ENCODE measurements at places on chromosomes 4 and X. TPM values are rescaled to one million over a fixed set of nuclear protein-coding genes. Genes with fewer than 3 reads are reported as not detected.

The TENM3 gene
- 4.6 TPM for total RNA-seq

The GNL3L gene
- total RNA-seq: 35.4 TPM

The UGT2A3 gene
- under 0.01 TPM for total RNA-seq

The CAMK2D gene
- total RNA-seq: 57.7 TPM

- H3K27me3 ChIP-seq: no peaks in the 10 kb centered on the region
- peaks cover 6% of the 10 kb centered on the region for H3K36me3 ChIP-seq
- DNase-seq: no peak
Observed at GRCh38 chr4:108037884-108038283, 48.2 kb downstream of the HADH start.

DNA sequence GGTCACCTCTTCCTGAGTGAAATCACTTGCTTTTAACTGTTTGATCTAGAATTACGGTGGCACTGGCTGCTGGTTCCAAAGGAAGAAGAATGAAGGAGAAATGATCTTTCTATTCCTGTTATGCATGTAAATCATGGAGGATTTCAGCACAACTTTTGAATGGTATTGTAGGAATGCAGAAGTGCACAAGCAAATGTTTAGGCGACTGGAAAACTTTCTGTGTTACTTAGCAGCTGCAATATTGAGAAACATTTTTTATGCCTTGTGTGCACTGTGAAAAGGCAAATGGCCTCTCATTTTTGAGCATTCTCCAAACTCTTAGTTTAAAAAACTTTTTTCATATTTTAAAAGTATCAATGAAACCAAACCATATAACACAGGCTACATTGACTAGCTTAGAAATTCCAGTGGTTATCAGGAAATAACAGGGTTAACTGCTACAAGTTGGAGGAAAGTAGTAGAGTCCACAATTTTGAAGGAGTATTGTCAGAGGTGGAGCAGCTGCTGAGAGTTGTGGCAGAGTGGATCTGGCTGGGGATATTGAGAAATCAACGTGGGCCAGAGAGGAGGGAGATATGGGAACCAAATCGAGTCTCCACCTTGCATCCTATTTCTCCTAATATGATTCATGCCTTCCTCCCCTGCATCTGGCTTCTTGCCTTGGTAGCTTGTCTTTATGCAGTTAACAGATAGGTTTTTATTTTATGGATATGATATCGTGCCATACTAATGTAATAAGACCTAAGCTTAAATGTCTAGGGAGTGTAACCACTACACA, 32.0 kb upstream of the FHL1 start:
- no peaks in the 10 kb centered on the region for H3K4me1 ChIP-seq
- no peak for DNase-seq

DNA sequence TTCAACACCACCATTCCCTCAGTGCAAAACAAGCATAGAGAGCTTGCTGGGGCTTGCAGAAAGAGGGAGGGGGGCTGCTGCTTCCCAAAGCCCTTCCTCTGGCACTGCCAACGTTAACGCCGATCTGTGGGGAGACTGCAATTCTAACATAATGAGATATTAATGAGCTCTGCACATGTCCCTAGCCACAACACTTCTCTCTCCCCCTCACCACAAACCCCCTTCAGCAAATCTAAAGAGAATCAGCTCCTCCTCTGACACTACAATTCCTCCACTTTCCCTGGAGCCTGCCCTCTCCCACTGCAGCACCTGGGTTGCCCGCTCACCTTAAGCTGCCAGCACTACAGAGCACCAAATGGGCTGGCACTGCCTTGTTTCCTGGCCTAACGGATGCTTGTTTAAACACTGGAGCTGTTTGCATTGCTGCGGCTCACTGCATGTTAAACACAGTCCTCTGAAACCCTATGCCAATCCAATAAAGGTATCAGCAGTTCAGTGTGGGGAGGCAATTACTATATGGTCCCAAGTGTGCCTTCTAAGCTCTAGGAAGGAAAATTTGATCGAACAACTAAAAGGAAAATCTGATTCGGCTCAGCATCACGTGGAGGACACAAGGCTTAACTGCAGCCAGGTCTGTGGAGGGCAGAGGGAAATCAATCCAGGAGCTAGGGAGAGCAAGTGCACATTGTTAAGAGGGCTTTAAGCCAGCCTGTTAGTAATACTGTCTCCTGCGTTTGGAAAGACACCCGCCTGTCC, 232.4 kb downstream of the MAML3 start:
- H3K4me1 ChIP-seq: peaks cover 8% of the 10 kb centered on the region
- H3K4me3 ChIP-seq: peak overlapping the region; percentile 7
- no peaks in the 10 kb centered on the region for H3K36me3 ChIP-seq
- H3K27me3 ChIP-seq: no peaks in the 10 kb centered on the region

DNA sequence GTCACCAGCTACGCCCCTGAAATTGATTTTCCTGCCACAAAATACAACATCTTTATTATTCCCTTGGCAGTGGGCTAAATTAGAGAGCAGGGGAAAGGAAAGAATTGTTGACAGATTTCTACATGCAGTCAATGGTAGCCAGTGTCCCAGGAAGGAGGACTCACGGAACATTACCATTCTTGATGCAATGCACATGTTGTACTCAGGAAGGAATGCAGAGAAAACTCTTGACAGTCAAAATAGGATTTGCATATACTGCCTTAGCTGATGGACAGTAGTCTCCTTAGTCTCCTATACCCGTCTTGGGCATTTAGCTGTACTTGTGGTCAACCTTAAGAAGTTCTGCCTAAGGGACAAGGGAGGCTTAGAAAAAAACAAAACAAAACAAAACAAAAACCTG, 158.0 kb upstream of the GYPA start:
- no peak overlapping the region for H3K27ac ChIP-seq
- H3K36me3 ChIP-seq: no peaks in the 10 kb centered on the region
- no peak for DNase-seq

- H3K36me3 ChIP-seq: no peaks in the 10 kb centered on the region
- no peak overlapping the region for H3K4me3 ChIP-seq
- no peaks in the 10 kb centered on the region for H3K27me3 ChIP-seq
- no peaks in the 10 kb centered on the region for H3K4me1 ChIP-seq
Observed at GRCh38 chrX:72634331-72634730, 61.7 kb upstream of the HDAC8 start.

GRCh38 chr4:46081248-46081647, 42.6 kb downstream of the GABRG1 start:
- H3K4me1 ChIP-seq: no peaks in the 10 kb centered on the region
- no peak for DNase-seq
- H3K27me3 ChIP-seq: no peaks in the 10 kb centered on the region
- H3K4me3 ChIP-seq: no peak overlapping the region
- no peak overlapping the region for H3K27ac ChIP-seq
- H3K36me3 ChIP-seq: peaks cover 3% of the 10 kb centered on the region

DNA sequence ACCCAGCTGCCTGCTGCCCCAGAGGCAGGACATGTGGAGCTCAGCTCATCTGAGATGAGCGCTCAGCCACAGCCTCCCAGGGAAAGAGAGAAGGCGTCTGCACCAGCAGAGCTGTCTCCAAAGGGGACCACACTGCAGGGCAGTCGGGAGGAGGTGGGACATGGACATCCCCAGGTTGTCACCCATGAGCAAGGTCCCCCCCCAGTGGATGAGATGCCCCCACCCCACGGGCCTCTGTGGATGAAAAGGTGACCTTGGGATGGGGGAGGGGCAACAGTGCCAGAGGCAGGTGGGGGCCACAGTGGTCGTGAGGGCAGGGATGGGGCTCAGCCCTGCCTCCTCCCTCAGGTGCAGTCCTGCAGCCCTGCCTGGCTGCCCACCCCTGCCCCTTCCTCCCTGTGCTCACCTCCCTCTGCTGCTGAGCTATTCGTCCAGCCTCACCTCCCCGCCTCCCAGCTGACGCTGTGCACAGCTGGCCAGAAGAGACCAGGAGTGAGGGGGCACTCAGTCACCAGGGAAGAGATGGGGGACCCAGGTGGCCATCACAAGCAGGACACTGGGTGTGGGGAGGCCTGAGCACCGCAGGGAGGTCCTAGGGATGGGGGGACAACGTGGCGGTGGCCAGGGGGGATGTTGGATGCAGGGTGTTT, 9.3 kb downstream of the NKX1-1 start:
- H3K27ac ChIP-seq: no peak overlapping the region
- peaks cover 30% of the 10 kb centered on the region for H3K27me3 ChIP-seq
- H3K4me1 ChIP-seq: no peaks in the 10 kb centered on the region

GRCh38 chrX:47608130-47608810, 11.4 kb downstream of the SYN1 start:
- H3K4me3 ChIP-seq: no peak overlapping the region
- no peaks in the 10 kb centered on the region for H3K36me3 ChIP-seq
- H3K27me3 ChIP-seq: peaks cover 30% of the 10 kb centered on the region
